ENCODE measurements at places on chromosomes 5 and 9.

GRCh38 chr5:143583409-143583808 lies 179.9 kb upstream of the NR3C1 start:
- DNase-seq = no peak

DNA sequence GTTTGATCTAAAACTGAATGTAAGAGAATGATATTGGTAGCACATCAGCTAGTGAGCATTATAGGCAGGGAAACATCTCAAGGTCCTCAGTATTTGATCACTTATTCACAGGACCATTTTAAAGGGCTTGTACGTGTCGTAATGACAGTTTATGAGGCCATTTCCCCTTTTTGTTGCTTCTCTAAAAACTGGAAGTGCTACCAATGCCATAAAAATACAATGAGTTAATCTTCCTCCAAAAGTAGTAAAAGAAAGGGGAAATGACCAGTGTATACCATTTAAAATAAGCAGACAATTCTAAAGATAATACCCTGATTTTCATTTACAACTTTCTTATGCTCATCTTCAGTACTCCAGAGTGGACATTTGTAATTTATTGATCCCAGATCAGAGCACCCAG lies 285.8 kb upstream of the PCSK5 start:
- no peak for DNase-seq

DNA sequence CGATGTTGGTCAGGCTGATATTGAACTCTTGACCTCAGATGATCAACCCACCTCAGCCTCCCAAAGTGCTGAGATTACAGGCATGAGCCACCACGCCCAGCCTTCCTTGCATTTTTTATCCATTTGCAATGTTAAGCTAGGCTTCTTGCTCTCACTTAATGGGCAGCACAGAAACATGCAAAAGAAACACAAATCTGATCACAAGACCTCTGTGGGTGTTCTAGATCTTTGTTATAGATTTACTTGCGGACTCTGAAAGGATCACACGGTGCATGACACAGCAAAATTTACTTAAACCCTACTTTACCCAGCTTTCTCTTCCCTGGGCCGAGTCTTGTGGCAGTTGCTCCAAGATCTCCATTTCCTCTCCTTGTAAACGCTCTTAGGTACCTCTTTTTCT lies 71.3 kb downstream of the PSAT1 start:
- no peak for DNase-seq

DNA sequence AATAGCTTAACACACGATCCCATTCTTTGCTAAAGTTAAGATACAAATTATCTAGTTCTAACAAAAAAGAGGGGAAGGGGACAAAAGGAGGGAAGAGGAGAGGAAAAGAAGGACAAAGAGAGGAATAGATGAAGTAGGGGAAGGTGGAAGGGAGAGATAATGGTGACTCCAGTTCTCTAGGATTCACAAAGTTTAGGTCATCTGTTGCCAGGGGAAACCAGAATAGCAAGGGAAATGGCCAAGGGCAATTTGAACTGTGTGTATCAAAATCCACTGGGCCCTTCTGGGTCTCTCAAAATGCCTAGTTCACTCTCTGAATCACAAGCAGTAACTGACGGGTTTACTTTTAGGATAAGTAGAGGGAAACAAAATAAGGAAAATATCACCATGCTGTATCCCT lies 7.6 kb downstream of the SLC24A2 start:
- DNase-seq = no peak

GRCh38 chr9:121895818-121896544 lies 197.1 kb downstream of the TTLL11 start:
- DNase-seq = no peak

- no peak for DNase-seq
These were observed 33.5 kb upstream of the HSPB3 start for GRCh38 chr5:54421976-54422375.

- DNase-seq = peak; percentile 20
These were observed 7.4 kb downstream of the SEMA5A start for GRCh38 chr5:9538504-9538903.

DNA sequence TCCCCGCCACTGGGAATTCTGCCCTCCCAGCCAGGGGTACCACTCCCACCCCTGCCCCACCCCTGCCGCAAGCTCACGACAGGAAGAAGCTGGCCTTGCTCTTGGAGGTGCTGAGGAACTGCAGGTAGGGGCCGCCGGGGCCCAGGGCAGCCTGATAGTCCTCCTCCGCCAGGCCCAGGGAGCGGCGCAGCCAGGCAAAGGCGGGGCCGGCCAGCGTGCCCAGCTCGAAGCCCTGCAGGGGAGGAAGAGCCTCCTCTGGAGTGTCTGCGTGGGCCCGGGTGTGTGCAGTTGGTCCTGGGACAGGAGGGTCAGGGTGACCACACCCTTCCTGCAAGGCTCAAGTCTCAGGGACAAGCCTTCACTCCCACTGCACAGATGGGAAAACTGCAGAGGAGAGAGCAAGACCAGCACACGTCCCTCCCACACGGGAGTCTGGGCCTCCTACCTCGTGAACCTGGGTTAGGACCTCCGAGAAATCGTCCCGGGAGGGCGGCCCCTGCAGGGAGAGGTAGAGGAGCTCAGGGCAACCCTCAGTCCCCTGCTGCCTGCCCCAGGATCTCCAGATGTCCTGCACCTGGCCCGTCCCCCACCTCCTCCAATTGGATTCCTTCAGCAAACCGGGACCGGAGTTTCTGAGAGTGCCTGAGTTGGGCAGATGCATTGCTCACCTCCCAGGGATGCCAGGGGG lies 2.4 kb downstream of the PIP5KL1 start:
- no peak for DNase-seq

DNA sequence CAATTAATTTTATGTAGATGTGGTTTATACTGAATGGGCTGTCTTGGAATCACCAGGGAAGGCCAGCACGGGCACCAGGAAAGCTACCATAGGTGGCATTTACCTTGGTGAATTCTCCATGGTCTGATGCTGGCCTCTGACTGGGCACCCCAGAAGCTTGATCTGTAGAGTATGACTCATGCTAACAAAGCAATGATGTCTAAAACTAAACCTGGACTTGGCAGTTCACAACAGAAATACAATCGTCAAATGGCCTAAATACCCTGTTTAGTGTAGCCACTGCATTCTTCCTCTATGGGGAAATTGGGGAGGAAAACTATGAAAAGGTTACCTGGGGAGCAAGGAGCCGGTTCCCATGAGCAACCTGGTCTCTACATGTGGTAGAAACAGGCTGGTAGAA lies 98.0 kb downstream of the ATPSCKMT start:
- no peak for DNase-seq

- peak; percentile 64 for DNase-seq
These were observed 116.8 kb downstream of the RGS3 start for GRCh38 chr9:113580041-113580953.

- DNase-seq = no peak
These were observed 54.9 kb upstream of the DAB2IP start for GRCh38 chr9:121596515-121596914.

GRCh38 chr5:14415024-14415697 lies 166.4 kb upstream of the OTULINL start:
- peak; percentile 9 for DNase-seq

DNA sequence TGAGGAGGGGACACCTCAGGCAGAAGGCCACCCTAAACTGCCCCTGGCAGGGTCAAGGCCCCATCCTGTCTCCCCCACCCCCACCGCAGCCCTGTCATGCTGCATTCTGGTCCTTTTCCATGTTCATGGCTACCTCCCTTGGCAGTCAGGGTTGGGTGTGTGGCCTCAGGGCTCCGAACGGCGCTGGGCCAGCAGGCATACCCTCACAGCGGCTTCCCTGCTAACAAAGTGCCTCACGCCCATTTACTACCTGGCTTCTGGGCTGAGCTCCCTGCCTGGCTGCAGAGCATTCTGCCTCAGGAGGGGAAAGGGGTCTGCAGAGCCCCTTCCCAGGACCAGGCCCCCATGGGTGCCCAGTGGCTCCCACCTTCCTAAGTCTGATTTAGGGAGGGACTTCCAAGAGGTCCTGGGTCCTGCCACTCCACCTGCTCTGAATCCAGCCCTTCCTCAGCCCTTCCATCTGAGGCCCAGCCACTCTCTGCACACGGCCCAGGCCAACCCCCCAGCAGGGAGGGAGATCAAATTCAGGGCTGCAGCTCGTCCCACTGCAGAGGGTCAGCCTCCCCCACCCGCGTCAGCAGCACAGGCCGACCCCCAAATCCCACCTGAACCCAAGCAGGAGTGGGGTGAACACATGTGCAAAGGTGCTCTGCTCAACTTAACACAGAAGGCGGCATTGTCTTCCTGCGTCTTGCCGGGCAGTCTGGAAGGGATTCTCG lies 115.9 kb upstream of the PHYKPL start:
- no peak for DNase-seq

DNA sequence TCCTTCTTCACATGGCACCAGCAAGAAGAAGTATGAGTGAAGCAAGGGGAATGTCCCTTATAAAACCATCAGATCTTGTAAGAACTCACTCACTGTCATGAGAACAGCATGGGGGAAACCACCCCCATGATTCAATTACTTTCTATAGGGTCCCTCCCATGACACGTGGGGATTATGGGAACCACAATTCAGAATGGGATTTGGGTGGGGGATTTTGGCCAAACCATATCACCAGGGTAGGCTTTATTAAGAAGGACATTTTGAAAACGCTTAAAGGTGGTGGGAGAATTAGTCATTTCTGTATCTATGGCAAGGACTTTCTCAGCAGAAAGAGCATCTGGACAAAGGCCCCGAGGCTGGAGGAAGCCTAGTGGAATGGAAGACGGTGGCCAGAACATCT lies 100.2 kb upstream of the ADAMTS16 start:
- DNase-seq = no peak

DNA sequence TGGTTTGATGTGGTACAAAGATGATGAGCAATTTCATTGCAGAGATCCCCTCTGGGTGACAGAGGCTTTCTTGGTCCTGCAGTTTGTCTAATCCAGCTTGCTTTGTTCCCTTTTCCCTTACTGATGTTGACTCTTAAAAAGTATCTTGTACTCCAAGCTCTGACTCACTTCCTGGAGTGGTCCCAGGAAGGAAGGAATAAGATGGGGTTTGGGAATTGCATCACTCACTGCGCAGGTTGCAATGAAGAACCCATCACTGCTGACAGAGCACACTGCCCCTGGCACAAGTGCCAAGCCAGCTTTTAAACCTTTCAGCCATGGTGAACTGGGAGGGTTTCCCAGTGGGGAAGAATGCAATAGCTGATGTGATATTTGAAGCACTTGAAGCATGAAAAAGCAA lies 662.2 kb upstream of the CTNND2 start:
- no peak for DNase-seq

DNA sequence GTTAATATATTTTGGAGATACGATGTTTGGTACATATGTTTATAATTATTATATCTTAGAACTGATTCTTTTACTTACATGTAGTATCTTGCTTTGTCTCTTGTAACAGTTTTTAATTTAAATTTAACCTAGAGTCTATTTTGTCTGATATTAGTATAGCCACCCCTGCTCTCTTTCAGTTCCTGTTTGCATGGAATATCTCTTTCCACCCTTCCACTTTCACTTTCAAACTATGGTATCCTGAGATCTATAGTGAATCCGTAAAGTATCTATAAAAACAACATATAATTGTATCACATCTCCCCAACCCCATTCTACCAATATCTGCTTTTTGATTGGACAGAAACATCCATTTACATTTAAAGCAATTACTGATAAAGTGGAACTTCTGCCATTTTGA lies 7.2 kb downstream of the IRGM start:
- DNase-seq = no peak

DNA sequence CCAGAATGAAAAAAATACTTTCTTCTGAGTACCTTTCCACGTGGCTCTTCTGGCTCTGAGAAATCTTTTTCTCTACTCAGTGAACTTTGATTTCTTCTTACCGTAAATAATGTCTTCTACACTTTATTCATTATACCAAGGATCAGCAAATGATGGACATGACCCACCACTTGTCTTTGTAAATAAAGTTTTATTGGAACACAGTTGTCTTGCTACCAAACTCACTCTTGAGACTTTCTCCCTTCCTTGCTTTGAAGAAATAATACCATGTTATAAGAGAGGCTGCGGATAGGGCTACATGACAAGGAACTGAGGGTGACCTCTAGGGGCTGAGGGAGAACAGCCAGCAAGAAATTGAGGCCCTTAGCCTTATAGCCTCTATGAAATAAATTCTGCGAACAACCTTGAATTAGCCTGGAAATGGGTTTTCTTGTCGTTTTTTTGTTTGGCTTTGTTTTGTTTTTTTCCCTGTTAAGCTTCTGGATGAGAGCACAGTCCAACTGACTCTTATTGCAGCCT lies 212.5 kb downstream of the COMMD10 start:
- DNase-seq = no peak

DNA sequence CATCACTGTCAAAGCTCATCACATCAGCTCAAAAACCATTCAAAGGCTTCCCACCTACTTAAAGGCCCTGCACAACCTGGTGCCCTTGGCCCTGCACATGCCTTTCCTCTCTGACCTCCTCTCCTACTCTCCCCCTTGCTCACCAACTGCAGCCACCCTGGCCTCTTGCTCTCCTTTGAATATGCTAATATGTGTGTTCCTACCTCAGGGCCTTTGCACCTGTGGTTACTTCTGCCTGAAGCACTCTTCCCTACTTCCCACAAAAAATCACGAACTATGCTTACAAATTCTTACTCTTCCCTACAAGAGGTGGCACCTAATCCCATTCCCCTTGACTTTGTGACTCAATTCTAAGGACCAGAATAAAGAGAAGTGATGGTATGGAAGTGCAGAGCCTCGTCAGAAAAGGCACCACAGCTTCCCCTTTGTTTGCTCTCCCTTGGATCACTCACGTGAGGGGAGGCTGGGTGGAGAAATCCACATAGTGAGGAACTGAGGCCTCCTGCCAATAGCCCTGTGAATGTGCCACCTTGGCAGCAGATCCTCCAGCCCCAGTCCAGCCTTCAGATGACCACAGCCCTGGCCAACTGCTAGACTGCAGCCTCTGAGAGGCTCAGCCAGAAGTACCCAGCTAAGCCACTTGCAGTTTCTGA lies 3.2 kb upstream of the TMEM171 start:
- no peak for DNase-seq

- DNase-seq = no peak
These were observed 115.7 kb downstream of the TRIO start for GRCh38 chr5:14258840-14259239.

DNA sequence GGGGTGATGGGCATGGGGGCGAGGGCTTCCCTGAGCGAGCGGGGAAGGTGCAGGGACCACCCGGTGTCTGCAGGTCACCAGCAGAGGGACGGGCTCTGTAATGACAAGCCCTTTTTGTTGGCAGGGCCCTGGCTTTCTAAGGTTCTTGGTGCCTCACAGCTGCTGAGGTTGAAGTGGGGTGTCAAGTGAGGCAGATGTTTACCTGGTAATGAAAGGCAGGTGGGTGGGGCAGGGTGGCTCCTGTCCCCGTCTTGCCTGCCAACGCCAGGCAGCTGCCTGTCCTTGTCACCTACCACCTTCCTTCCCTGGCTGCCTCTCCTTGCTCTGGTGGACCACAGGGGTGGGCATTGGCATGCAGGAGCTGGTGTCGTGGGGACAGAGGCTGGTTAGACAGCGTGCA lies 41.0 kb upstream of the SEMA4D start:
- DNase-seq = no peak

DNA sequence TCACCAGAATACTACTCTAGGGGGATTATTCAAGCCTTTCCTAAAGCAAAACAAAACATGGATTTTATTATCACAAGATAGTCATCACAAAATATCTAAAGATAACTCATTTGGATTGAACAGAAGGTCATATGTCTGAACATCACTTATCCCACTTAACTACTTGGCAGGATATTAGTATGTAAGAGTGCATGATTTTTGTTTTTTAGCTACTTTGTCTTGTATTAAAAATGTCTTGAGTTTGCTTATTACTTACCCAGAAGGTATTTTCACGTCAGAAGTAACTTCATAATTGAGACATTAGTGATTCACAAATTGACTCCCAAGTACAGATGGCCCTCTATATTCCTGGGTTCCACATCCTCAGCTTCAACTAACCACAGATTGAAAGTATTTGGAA lies 113.8 kb downstream of the TLE4 start:
- DNase-seq = no peak

GRCh38 chr9:100449420-100449819 lies 22.5 kb downstream of the MSANTD3 start:
- DNase-seq = no peak
